ENCODE measurements at places on chromosomes 11 and 22.

DNA sequence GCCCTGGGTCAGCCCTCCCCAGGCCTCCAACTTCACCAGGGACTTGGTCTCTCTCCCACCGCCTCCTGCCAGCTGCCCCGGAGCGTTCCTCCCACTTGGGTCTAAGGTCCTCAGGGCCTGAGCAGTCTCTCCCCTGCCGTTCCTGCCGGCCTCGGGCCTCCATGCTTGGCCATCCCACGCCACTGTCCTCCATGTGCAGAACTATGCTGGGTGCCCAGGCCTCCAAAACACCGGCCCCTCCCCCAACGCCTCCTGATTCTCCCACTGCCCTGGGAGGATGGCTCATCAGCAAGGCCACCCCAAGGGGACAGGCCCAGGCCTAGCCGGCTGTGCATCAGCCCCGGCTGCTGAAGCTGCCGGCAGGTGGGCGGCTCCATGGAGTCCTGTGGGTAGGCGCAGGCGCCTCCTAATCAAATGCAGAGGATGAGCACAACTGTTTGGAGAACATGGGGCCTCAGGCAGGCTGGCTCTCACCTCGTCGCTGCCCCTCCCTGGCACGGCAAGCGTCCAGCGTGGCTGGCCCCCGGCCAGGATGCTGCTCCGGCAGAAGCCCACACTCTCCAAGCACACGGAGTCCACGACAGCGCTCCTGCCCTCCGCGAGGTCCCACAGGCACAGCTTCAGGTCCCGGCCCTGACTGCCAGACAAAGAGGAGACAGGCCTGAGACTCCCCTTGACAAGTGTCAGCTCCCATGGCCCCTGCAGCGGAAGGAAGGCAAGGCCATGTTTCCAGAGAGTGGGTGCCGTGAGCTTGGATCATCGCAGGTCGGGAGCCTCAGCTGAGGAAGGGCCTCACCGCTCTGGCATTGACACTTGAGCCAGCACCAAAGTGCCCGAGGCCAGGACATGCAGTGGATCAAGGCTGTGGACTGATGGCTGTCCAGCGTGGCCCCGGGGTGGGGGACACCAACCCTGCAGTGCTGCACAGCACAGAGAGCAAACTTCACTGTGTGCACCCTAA is 42.6 kb downstream of the GNB1L start:
- no peak for DNase-seq

- peak; percentile 41 for DNase-seq
These were observed 87.7 kb downstream of the CSNK2A3 start for GRCh38 chr11:11265320-11265719.

DNA sequence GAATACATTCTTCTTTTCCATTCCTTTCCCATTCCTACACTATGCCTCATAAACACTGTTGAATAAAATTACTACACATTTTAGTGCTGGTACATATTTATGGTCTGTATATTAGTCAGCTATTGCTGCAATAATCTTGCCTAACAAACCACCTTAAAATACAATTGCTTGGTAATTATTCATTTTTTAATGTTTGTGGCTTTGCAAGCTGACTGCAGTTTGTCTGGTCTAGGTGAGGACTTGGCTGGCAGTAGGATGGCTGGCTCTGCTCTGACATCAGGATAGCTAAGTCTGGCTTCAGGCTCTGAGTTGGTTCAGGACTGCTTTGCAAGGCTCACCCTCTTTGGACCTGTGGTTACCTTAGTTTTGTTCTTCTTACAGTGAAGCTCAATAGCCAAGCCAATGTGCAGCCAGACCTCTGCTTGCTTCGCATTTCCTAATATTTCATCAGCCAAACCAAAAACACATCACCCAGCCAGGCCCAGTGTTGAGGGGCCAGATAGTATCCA is 913.4 kb upstream of the RAG2 start:
- DNase-seq = no peak

GRCh38 chr11:42257534-42257933 is 798.1 kb upstream of the LRRC4C start:
- no peak for DNase-seq

DNA sequence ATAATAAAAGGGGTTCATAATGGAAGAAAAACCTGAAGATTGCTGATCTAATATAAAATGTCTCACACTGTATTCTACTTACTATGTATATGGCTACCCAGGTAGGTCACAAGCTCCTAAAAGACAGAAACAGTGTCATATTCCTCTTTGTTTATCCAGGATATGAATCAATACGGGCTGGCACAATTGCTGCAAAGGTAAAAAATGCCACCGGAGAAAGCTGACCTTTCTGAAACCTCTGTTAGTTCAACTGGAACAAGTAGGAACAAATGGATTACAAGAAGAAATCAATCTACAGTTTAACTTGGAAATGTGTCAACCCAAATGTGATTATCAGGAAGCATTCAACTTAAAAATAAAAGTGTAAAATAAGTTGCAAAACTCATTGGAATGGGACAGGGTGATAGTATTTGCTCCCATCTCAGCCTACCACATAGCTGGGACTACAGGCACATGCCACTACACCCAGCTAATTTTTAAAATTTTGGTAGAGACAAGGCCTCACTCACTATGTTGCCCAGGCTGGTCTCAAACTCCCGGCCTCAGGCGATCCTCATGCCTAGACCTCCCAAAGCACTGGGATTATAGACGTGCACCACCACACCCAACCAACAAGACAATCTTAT is 27.6 kb downstream of the SLC35F2 start:
- DNase-seq = no peak

GRCh38 chr22:19181786-19182471 is 3.4 kb upstream of the SLC25A1 start:
- DNase-seq = peak; percentile 19

DNA sequence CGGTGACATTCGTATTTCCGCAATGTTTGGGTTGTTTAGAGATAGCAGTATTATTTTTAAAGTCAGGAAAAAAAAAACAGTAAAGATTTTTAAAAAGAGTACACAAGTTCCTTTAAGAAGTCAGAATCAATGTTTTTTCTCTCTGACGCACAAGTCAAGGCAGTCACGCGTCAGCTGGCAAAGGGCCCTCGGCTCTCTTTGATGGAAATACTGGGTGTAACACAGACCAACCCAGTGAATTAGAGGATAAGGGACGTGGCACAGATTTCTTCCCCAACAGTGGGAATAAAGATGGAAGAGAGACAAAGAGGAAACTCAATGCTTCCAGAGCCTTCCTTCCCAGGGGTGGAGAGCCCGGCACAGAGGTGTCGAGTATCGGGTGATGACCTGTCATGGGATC is 13.4 kb downstream of the ASCC2 start:
- no peak for DNase-seq

- no peak for DNase-seq
These were observed 17.1 kb downstream of the TTC12 start for GRCh38 chr11:113331441-113331840.

DNA sequence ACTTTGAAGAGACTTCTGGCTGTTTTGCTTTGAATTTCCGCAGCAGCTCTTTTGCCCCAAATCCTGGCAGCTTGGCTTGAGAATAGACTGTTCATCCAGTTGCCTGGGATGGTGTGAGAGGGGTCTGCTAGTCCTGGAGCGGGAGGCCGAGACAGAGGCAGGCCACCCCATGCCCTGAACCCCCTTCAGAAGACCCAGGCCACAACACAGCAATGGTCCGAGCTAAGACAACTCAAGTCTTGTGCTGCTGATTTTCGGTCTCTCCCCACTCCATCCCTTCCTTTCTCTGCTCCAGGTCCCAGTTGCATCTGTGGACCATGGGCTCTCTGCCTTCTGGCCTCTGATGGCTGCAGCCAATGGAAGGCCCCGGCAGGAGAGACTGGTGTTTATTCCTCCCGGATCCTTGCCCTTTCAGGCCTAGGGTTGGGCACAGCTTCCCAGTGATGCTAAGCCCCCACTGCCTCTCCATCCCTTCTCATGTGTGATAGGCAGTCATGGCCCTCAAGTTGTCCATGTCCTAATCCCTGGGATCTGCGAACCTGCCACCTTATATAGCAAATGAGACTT is 31.9 kb upstream of the TP53I11 start:
- no peak for DNase-seq

GRCh38 chr22:23068832-23069385 is 1.4 kb upstream of the GNAZ start:
- no peak for DNase-seq

DNA sequence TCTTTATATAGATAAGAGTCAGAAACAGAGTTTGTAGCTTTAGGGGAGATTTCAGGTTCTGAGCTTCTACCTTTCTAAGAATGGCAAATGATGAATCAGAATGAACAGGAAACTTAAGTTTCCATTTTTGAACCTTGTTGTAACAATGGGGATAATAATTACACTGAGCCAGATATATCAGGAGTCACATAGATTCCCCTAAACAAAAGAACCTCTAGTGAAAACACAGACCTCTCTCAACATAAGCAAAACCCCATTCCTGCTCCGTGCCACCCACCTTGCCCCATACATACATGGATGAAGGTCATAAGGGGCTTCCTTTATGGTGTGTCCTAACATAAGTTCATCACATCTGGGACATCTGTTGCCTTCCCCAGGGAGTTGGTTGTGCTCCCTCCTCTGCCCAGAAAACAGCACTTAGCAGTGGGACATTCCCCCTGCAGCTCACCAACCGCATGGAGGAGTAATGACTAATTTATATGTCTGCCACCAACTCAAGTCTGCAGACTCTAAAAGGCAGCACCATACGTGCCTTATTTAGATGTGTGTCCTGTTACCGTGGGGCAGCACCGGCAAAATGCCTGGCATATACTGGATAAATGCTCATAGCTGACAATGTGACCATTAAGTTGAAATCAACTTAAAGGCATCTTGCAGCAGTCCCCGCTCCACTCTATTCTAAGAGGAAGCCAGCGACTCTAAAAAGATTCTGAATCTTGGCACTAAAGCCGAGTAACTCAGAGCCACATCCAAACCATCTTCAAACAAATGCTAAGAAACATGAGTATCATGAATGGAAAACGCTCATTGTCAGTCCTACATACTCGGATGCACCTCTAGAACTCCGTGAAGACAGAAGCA is 8.0 kb downstream of the JAML start:
- DNase-seq = no peak

DNA sequence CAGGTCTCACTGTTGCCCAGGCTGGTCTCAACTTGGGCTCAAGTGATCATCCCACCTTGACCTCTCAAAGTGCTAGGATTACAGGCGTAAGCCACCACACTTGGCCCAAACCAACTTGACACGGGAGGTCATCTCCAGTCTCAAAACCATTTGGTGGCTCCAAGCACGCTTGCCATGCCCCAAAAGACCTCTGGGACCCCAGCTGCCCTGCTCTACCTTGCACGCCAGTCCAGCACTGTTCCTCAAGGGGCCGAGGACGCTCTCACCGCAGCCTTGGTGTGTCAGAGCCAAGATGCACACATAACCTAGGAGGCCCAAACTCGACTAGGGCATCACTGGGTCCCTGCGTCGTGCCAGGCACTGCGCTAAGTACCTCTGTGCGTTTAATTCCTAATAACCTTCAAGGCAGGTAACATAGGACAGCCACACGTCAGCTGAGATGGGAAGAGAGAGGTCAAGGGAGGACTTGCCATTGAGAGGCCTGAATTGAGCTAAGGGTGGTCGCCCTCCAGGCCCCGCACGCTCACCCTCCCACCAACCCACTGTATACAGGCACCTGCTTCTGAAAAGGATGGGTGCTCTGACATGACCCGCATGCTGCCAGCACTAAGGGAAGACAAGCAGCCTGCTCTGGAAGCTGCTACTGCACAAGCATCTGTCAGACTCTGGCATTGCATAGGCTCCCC is 4.6 kb upstream of the GAS2L1 start:
- DNase-seq = no peak

- DNase-seq = no peak
These were observed 24.1 kb upstream of the TSKU start for GRCh38 chr11:76759092-76759491.

DNA sequence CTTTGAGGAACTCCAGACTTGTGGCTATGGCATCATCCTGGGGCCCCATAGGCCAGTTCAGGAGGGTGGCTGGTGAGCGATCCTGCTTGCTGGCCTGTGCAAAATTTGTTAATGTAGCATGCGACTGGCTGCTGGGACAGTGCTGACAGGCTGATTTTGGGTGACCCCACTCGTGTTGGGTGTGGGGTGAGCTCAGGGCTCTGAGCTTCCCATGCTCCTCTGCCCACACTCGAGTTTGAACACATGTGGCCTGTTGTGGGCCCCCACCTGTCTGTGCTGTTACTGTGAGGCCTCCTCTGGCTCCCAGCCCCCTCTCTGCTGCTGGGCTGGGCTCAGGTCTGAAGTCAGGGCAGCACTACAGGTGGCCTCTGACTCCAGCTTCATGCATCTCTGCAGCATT is 64.4 kb upstream of the MYEOV start:
- DNase-seq = no peak

GRCh38 chr11:32259641-32260081 is 168.8 kb downstream of the RCN1 start:
- DNase-seq = peak; percentile 50

GRCh38 chr22:43996170-43996980 is 27.7 kb upstream of the PARVB start:
- DNase-seq = no peak

GRCh38 chr11:33875621-33876294 is 16.1 kb downstream of the LMO2 start:
- DNase-seq = no peak

- DNase-seq = no peak
These were observed 364.0 kb upstream of the FAT3 start for GRCh38 chr11:91860661-91861060.

DNA sequence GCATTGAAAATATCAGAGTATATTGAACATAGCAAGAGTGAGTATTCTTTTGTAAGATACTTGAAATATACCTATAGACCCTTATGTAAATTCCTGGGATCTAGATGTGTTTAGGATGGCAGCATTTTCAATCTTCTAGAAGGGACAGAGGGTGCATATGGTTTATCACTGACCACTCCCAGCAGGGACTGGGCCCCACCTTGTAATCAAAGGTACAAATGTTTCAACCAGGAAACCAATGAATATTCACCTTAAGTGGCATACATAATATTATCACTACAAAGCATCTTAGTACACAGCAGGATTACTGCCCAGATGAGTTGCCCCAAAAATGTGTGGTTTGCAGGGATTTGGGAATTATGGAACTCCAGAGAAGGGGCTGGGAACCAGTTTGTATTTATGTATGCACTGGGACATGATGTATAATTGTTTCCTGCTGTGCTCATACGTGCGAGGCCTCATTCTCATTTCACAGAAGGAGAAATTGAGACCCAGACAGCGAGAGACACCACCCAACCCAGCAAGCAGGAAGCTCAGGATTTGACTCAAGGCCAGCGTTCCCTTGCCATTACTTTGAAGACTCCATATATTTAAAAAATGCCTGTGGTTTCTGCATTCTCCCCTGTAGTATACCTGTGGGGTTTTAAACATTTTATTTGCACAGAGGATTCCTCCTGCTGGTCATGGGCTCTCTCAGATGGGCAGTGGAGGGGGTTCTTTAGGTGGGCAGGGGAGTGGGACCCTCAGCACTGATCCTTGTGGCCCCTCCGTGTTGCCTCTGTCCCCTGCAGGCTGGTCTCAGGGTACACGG is 5.2 kb downstream of the APOL4 start:
- no peak for DNase-seq

GRCh38 chr11:32586576-32587190 is 3.1 kb downstream of the EIF3M start:
- peak; percentile 20 for DNase-seq

GRCh38 chr22:36913427-36914389 is at the start of gene CSF2RB:
Gene CSF2RB (plus strand): TSS chr22:36913628. CDS start chr22:36922208, 8,580 bp downstream.
- no peak for DNase-seq

GRCh38 chr11:77140231-77140851 is 12.3 kb downstream of the MYO7A start:
- peak; percentile 89 for DNase-seq

- DNase-seq = peak; percentile 77
These were observed 15.6 kb upstream of the ARHGAP42 start for GRCh38 chr11:100671471-100671870.

- DNase-seq = no peak
These were observed 56.2 kb upstream of the CSNK2A3 start for GRCh38 chr11:11409224-11409623.
